ENCODE measurements at places on chromosomes 3 and 15. TPM values are rescaled to one million over a fixed set of nuclear protein-coding genes. Genes with fewer than 3 reads are reported as not detected.

SMCO1 gene
- not detected for total RNA-seq

LARP6 gene
- 104 TPM for total RNA-seq

TTLL13 gene
- total RNA-seq, result not detected

UBXN7 gene
- 25.1 TPM for total RNA-seq

SENP2 gene
- total RNA-seq, result 50.5 TPM

TEX264 gene
- total RNA-seq, result 29.6 TPM

Measured in smooth muscle cell of the umbilical artery (primary cell).